Central memory CD4-positive, alpha-beta T cell (primary cell): ENCODE measurements at places on chromosomes 5 and 9.

DNA sequence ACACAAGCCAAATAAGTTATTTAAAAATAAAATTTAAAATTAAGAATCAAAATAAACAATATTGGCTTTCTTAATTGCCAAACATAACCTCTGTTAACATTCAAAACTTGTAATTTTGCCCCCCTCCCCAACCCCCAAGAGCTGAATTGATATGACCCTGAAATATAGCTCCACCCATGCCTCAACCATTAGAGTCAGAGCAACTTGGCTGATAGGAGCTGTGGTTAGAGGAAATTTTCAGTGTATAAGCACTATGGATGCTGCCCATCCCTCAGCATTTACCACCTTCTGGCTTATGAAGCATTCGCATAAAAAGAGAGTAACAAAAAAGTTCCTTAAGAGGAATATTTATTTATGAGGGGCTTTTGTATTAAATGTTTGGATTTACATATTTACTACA, 6.1 kb downstream of the POC5 start:
- no peak for DNase-seq

- no peak for DNase-seq
Measured at GRCh38 chr9:21527579-21527978, 45.5 kb upstream of the IFNE start.

DNA sequence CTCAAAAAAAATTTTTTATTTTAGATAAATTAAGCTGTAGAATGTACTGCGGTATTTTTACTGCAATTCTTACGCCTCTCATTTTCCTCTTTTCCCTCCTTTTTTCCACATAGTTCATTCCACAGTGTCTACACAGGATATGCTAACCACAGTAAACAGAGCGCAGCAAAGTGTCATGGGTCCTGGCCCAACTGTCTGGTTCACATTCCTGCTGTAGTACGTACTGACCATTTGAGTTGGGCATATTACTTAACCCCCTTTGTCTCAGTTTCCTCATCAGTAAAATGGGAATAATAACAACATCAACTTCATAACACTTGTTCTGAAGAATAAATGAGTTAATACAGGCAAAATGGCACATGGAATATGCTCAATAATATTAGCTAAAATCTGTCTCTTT, 41.6 kb downstream of the SLC44A1 start:
- DNase-seq: no peak

GRCh38 chr9:18606281-18606680, 132.3 kb downstream of the ADAMTSL1 start:
- no peak for DNase-seq

DNA sequence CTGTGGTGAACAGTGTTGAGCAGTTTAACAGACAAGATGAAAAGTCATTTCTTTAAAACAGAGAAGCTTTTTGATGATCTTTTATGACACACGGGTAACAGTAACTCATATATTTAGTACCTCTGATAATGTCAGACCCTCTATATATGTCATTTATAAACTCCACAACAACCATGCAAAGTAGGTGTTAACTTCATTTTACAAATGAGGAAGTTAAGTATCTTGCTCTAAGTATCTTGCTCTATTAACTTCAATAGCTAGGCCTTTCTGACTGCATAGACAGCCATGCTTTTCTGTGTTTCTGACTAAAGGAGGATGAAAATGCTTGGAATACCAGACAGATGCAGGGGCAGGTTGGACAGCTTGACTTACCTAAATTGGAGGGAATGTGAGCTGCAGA, 1.8 kb downstream of the NUDT2 start:
- no peak for DNase-seq

- no peak for DNase-seq
Measured at GRCh38 chr5:126520593-126520953, 74.4 kb downstream of the ALDH7A1 start.

- peak; percentile 43 for DNase-seq
Measured at GRCh38 chr5:54229041-54229780, 81.2 kb downstream of the ARL15 start.

GRCh38 chr5:35971186-35971877, 19.9 kb downstream of the UGT3A1 start:
- DNase-seq: no peak

GRCh38 chr5:42020788-42021530, 95.9 kb downstream of the FBXO4 start:
- DNase-seq: no peak

GRCh38 chr9:124198948-124199347, 58.8 kb upstream of the NEK6 start:
- DNase-seq: no peak

DNA sequence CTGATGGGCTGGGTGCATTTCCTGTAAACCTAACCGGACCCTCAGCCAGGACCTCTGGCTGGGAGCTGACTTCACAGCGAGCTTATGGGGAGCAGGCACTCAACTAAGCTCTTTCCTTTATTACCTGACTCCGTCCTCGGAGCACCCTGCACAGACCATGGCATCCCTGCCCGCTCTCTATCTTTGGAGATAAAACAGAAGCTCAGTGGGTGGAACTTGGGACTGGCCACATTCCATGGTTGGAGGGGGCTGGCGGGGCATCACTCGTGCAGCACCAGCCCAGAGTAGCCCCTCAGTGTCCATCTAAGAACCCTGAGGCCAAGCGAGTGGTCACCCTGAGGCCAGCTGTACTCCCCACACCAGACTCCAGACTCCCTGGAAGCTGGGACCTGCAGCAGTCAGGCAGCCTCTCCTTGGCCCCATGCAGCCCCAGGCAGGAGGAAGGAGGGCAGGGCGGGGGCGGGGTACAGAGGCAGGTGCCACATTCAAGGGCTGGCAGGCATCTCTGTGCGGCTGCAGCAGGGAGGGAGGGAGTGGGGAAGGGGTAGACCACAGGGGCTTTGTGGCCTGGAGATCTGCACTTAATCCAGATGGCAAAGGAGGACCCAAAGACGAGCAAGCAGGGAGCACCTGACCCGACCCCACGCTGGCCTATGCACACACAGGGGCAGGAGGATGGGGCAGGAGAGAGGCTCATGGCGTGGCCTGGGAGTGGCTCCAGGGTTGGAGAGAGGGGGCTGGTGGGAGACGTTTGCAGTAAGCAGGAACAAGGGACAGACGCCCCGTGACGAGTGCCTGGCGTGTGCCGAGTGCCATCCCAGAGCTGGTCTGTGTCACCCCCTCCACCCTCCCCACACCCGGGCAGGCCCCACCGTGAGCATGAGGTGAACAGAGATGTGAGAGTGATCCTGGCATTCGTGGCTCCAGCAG, 26.1 kb downstream of the GLT6D1 start:
- no peak for DNase-seq

GRCh38 chr9:98457726-98458370, 202.4 kb upstream of the TBC1D2 start:
- no peak for DNase-seq

- no peak for DNase-seq
Measured at GRCh38 chr5:87541033-87541432, 128.3 kb upstream of the CCNH start.
